ENCODE measurements at places on chromosomes 5 and 9.

DNA sequence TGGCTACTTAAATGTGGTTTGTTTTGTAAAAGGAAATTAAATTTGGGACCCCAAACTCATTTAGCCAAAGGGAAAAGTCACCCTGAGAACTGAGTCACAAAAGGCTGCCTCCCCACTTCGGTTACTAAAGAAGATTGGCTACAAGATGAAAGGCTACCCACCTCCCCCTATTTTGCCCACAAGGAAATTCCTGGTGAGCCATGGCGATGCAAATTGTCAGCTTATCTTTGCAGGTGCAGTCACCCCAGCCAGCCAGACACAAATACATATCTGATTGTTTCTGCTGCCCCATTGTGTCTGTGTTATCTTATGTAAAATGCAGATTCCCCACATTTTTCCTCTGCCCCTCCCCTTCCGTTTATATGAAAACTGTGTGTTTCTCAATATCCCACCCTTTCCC, 8.9 kb downstream of the PAEP start:
- DNase-seq, result no peak

GRCh38 chr5:52956014-52956413, 33.1 kb upstream of the ITGA2 start:
- DNase-seq, result no peak

DNA sequence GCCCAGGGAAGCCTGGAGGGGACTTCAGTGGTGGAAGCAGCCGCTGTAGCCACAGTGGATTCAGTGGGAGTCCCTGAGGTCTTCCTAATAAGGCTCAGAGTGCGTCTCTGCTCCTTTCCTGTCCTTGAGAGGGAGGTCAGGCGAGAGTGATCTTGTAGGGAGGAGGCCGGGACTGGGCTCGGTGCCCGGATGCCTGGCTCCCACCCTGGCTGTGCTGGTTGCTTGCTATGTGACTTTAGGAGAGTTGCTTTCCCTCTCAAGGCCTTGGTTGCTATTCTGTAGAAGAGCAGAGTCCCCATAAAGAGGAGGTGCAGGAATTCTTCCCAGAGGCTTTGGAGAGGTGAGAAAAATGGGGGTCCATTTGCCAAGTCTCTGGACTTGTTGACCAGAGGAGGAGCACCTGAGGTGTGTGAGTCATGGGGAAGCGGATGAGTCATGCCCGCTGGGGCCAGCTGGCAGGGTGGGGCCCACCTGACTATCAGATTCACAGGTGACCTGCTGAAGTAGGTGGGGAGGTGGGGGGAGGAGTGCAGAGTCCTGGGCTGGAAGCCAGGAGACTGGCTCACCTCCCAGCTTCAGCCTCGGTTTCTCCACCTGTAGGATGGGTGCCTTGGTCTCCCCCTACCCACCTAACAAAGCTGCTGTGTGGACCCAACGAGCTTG, 13.8 kb downstream of the GSN start:
- peak; percentile 75 for DNase-seq

DNA sequence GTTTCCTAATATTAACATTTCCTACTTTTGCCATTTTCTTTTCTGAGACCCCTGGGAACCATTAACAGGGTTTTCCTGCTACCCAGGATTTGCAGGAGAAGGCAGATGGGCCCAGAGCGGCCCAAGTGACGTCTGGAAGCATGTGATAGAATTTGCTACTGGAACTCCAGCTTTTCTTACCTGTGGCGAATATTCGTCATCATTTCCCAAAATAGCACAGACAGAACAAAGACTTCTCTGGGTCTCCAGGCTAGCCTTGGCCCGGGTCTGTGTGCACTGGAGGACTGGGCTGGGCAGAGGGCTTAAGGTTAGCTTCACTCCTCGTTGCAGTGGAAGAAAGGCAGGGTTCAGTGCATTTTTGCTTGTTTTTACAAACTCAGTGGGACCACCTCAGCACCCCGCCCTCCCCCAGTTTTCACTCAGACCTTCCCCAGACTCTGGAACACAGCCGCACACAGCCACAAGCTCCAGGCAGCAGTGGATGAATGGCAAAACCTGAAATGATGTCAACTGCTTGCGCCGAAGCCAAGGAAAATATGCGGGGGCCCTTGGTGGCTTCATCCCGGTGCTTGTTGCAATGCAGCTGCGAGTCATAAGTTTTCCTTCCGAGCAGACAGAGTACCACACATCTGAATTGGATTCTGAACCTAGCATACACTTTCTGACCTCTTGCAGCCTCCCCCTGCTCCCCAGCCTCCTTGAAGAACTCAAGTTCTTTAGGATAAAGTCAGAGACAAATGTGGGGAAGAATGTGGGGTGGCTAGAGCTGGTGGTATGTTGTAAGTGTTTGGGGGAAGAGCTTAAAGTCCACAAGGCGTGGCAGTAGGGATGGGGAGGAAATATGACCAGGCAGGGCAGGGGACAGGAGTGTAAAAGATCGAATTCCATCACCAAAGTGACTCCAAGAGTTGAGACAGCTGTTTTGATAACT, 586.0 kb downstream of the CCDC171 start:
- peak; percentile 19 for DNase-seq

DNA sequence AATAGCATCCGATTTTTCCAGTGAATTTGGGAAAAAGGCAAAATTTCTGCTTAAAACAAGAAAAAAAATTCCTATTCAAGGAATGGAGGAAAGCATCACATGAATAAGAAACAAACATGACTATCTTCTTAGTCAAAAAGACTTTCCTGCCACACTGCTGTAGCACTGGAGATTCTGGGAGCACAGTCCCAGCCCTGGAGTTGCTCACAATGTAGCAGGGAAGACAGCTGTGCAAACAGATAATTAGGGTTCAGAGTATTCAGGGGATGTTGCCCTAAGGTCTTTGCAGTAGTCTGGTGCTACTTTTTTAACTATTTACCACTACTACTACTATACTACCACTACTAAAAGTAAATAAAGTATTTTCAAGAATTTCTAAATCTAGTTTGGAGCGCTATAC, 86.5 kb downstream of the BNC2 start:
- DNase-seq, result no peak

- DNase-seq, result no peak
Measured at GRCh38 chr9:12178634-12179033, 514.6 kb upstream of the TYRP1 start.

- no peak for DNase-seq
Measured at GRCh38 chr5:32604800-32605765, 19.7 kb downstream of the SUB1 start.

GRCh38 chr5:88824892-88825583, 57.9 kb downstream of the MEF2C start:
- peak; percentile 25 for DNase-seq

- DNase-seq, result peak; percentile 80
Measured at GRCh38 chr5:141908796-141909195, 14.9 kb upstream of the DELE1 start.

GRCh38 chr9:96398582-96399324, 15.2 kb upstream of the SLC35D2 start:
- no peak for DNase-seq

DNA sequence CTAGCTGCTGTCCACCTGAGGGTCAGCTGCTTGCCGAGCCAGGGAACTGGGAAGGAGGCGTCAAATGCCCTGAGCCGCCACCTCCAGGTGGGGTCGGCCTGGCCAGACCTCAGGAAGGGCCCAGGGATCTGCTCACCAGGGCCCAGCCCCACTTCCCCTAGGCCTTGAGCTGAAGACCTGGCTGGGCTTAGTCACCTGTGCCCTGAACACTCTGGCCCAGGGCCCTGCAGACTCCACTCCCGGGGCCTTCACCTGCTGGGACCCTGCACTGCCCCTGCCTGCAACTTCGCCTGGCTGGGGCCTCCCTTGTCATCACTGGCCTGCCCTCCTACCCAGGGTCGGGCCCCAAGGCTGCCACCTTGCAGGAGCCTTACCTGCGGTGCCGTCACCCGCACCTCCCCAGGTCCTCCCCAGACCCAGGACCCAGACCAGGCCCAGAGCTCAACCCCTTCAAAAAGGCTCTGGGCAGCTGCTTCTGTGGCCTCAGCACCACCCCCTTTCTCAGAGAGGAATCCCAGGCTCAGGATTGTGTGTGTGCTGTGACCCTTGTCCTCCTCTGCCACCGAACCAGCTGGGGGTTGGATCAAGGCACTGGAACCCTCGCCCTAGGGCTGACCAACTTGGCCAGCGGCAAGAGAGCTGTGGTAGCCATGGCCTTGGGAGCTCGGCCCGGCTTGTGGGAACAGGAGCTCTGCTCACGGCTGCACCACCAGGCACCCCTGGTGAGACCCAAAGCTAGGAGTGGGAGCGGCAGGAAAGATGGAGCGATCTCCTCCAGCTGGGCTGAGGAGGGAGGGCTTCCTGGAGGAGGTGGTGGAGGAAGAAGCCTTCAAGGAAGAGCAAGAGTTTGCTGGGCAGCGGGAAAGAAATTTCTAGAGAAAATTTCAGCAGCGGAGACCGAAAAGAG, 1.2 kb upstream of the NELFB start:
- peak; percentile 40 for DNase-seq

DNA sequence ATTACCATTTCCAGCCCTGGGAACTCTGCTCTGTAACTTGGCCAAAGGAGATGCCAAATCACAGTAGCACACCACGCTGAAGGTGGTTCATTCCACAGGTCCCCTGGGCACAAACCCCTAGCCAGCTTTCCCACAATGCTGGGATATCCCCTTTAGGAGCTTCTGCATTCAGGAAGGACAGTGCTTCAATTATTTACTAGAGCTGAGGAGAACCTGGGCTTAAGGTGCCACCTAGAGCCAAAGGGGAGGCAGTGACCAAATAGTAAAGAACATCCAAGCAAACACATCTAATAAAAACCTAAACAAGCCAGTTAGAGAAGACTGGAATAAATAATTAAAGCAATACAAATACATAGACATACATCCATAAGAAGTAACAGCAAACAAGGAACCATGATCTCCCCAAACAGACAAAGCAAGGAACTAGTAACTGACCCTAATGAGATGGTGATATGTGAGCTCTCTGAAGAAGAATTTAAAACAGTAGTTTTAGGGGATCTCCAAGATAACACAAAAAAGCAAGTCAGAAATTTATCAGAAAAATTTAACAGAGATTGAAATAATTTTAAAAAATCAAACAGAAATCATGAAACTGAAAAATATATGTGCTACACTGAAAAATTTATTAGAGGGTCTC, 14.6 kb downstream of the KIF4B start:
- DNase-seq, result peak; percentile 57

GRCh38 chr5:68739752-68740151, 354.1 kb upstream of the SLC30A5 start:
- no peak for DNase-seq

GRCh38 chr9:70013598-70014196, 30.0 kb upstream of the MAMDC2 start:
- DNase-seq, result peak; percentile 53

DNA sequence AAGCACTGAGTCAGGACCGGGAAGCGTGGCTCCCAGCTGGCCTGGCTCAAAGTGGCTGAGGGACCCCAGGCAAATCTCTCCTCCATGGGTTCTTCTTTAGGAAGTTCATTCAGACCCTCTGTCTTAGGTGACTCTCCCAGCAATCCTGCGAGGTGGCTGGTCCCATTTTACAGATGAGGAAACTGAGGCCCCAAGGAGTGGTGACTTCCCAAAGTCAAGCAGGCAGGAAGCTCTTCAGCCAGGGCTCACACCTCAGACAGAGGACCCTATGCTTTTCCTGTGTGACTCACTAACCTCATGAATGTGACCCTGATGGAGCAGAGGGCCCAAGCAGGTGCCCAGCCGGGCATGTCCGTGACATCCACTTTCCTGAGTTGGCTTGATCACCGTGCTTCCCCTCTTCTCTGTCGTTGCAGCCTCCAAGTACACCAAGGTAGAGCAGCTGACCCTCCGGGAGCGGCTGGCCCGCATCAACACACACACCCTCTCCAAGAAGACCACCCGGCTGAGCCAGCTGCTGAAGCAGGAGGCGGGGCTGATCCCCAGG, 36.5 kb downstream of the ARHGEF37 start:
- no peak for DNase-seq

DNA sequence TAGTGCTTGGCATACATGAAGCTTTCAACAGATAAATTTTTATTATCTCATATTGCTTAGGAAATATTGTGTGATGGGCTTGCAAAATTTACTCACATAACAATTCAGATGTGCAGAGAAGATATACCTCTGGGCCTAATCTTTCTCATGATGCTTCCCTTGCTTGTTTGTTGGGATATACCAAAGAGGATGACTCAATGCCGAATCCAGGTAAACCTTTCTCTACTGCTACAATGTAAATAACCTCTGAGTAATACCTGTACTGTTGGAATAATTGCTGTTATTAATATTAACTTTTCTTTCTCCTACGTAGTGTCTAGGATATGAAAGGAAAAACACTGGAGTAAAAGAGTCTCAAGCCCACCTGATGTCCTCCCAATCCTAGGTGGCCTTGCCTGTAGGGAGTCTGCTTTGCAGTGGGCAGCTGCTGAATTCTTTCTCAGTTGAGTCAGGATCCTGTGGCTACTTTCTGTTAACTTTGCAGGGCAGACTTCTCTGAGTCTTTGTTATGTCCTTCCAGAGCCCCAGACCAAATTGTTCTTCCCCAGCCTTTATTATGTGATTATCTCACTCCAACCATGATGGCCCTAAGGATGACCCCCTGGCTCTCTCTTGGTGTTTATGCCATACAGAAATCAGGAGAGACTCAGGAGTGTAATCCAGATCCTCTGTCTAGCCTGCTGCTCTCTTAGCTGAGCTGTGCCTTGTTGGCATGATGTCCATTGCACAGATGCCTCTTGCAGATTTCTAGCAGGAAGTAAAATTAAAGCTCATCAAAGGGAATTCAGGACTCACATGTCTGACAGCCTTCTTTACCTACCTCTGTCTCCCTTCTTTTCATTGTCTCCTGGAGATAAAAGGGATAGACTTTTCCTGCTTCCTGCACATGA, 208.1 kb downstream of the SNX18 start:
- peak; percentile 42 for DNase-seq

DNA sequence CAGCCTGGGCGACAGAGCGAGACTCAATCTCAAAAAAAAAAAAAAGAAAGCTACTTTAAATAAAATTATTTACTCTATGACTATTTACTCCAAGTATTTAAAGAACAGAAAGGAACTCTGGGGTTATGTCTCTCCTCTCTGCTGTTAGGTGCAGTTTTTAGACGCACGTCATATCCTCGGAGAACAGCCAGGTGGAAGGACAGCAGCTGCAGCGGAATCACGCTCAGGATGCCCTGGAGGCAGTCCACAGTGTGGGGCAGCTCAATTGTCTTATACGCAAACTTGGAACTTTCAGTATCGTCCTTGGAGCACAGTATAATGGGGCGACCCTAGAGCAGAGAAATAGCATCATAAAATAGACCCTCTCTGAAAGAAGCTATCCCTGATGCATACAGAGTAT, 10.4 kb upstream of the MAPK9 start:
- no peak for DNase-seq

DNA sequence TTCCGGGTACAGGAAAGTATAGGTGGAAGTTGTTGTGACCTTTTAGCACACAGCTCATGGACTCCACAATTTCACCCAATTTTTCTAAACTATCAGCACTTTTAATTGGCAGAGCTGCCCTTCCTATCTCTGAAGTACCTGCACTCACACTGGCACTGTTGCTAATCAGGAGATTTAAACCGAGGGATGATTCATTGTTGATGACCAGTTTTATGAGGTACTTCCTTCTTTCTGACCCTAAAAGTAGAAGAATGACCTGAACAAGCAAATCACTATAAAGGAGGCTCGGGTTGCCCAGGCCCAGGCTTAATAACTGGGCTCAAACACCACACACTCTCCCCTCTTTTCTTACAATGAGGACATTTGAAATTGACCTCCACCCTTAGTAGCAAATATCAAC, 105.9 kb downstream of the KCNN2 start:
- DNase-seq, result peak; percentile 30
